Activated CD4-positive, alpha-beta T cell treated with anti-CD3 and anti-CD28 coated beads, Interleukin-2, amount 10 ng/mL, durations not matched to agents 24 days and 14 days (primary cell): ENCODE measurements at places on chromosomes 4 and X. TPM values are rescaled to one million over a fixed set of nuclear protein-coding genes. Genes with fewer than 3 reads are reported as not detected.

Gene KLKB1
- 0.09 and 0.12 TPM in 2 replicates for total RNA-seq

Gene CDKL2
- total RNA-seq: 0.36 TPM in 1 of 2 replicates, not detected in the other

Gene NSUN7
- 0.12 TPM in 1 of 2 replicates, not detected in the other for total RNA-seq

Gene REELD1
- total RNA-seq: not detected in 2 replicates

Gene CASP3
- 84.8 and 89.8 TPM in 2 replicates for total RNA-seq

Gene NDST3
- total RNA-seq: not detected in 2 replicates

Gene SLC25A6
- 302 and 306 TPM in 2 replicates for total RNA-seq

Gene WWC2
- 0.40 and 0.45 TPM in 2 replicates for total RNA-seq

Gene NKX6-1
- total RNA-seq: not detected in 2 replicates

Gene PASD1
- total RNA-seq: not detected in 2 replicates

Gene GPR173
- not detected in 2 replicates for total RNA-seq

Gene C4orf51
- total RNA-seq: not detected in 2 replicates

Gene SLC26A1
- 0.26 TPM in 1 of 2 replicates, not detected in the other for total RNA-seq

Gene DCX
- not detected in 2 replicates for total RNA-seq

Gene LNX1
- total RNA-seq: not detected in 2 replicates

Gene GPRIN3
- 26.2 and 26.8 TPM in 2 replicates for total RNA-seq

Gene CCNA2
- 72.0 and 73.4 TPM in 2 replicates for total RNA-seq

Gene CLNK
- 0.79 and 0.80 TPM in 2 replicates for total RNA-seq
